Common myeloid progenitor, CD34-positive (primary cell): ENCODE measurements at places on chromosomes 3 and 15.

GRCh38 chr15:70111203-70112073 is 13.7 kb upstream of the TLE3 start:
- no peaks in the 10 kb centered on the region for H3K27me3 ChIP-seq
- H3K4me3 ChIP-seq: no peak overlapping the region
- no peaks in the 10 kb centered on the region for H3K36me3 ChIP-seq
- peak; percentile 72 for DNase-seq
- H3K27ac ChIP-seq: no peak overlapping the region

DNA sequence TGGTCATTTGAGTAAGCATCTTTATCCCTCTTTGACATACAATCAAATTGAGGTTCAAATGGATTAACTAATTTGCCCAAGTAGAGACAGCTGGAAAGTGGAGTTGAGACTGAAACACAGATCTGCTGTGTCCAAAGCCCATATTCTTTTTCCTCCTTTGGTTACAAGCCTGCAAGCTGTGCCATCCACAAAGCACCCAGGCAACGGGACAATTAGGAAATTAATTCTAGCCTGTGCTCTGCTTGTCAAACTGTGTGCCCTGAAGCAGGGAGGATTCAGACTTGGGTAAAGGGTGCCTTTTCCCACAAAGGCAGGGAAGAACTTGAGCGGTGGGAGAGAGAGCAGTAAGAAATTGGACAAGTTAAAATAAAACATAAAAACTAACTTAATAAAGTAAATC is 127.9 kb downstream of the DTWD1 start:
- H3K27me3 ChIP-seq: no peaks in the 10 kb centered on the region
- DNase-seq: no peak
- no peaks in the 10 kb centered on the region for H3K36me3 ChIP-seq

GRCh38 chr3:44318891-44319311 is 19.7 kb upstream of the TCAIM start:
- H3K27ac ChIP-seq: no peak overlapping the region
- no peaks in the 10 kb centered on the region for H3K27me3 ChIP-seq
- peaks cover 4% of the 10 kb centered on the region for H3K4me1 ChIP-seq

- no peak overlapping the region for H3K27ac ChIP-seq
- H3K27me3 ChIP-seq: no peaks in the 10 kb centered on the region
- no peaks in the 10 kb centered on the region for H3K4me1 ChIP-seq
- H3K36me3 ChIP-seq: no peaks in the 10 kb centered on the region
- no peak for DNase-seq
Measured at GRCh38 chr3:82044930-82045705, 283.7 kb upstream of the GBE1 start.

DNA sequence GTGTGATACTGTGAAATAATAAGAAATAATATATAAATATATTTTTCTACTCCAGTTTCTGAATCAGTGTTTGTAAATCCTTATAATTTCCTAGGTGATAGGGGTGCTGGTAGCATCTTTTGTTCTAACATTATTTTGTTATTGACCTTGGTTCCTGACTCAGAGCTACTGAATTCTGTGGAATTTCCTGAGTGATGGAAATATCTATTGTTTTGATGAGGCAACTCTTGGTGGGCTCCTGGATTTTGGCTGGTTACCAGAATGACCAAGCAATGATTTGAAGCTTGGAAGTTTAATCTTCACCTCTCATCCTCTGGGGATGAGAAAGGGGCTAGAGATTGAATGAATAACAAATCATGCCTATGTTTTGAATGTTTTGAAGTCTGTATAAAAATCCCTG is 377.3 kb downstream of the LPP start:
- H3K4me3 ChIP-seq: no peak overlapping the region
- no peaks in the 10 kb centered on the region for H3K4me1 ChIP-seq
- no peaks in the 10 kb centered on the region for H3K36me3 ChIP-seq
- H3K27me3 ChIP-seq: no peaks in the 10 kb centered on the region
- no peak for DNase-seq

DNA sequence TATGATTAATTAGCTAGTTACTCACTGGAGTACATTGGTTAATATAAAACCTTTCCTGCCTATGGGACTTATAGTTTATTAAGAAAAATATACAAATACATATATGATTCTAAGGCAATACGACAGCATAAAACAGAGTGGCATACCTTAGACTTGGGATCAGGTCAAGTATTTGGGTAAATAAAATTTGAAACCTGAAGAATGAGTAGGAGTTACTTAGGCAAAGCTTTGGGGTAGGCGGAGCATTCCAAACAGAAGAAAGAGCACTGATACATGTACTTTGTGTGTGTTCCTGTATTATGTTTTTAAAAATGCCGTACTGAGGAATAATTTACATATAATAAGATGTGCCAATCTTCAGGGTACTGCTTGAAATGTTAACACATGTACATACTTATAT is 15.1 kb downstream of the ZPLD1 start:
- no peak for DNase-seq
- no peaks in the 10 kb centered on the region for H3K4me1 ChIP-seq
- H3K36me3 ChIP-seq: no peaks in the 10 kb centered on the region
- H3K27me3 ChIP-seq: no peaks in the 10 kb centered on the region

DNA sequence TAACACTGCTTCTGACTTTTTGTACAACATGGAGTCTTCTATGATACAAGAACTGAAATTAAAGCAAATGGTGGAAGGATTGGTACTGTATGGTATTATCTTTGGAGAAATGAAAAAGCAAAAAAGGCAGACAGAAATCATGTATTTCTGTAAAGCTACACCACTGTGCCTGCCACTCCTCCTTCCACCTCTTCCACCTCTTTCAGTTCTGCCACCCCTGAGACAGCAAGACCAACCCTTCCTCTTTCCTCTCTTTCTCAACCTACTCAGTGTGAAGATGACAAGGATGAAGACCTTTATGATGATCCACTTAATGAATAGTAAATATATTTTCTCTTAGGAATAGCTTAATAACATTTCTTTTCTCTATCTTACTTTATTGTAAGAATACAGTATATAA is 57.0 kb downstream of the CD200 start:
- DNase-seq: no peak
- H3K36me3 ChIP-seq: no peaks in the 10 kb centered on the region
- no peak overlapping the region for H3K4me3 ChIP-seq

GRCh38 chr15:38647683-38648082 is 83.1 kb upstream of the RASGRP1 start:
- no peak overlapping the region for H3K27ac ChIP-seq
- DNase-seq: no peak
- H3K27me3 ChIP-seq: no peaks in the 10 kb centered on the region
- H3K4me1 ChIP-seq: peaks cover 25% of the 10 kb centered on the region
- no peak overlapping the region for H3K4me3 ChIP-seq
- no peaks in the 10 kb centered on the region for H3K36me3 ChIP-seq

DNA sequence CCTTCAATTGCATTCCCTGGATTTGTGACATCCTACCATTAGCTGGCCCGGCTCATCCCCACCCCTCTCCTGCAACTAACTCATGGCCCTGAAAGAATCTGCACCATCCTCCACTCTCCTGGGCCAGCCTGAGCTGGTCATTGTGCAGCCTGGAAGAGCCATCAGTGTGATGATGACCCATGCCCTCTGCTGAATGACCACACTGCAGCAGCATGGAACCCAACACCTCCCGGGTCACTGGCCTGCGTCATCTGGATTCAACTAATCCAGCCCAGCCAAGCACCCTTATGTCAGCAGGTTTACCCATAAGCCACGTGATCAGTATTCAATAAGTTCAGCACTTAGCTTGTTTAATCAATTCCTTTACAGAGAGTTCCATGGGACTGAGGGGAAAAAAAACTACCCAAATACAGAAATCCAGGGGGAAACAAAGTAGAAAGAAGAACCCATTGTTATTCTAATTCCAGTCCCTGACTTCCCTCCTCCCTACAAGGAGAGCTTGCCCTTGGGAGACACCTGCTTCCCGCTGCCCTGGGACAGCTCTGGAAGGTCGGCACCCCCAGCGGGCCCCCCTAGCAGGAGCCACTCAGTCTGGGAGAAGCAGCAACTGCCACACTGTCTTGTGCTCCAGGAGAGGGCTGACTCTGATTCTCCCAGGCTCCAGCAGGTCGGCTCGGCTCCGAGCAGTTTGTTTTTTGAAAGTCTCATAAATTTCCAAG is 309.1 kb upstream of the TLE3 start:
- no peaks in the 10 kb centered on the region for H3K27me3 ChIP-seq
- H3K4me3 ChIP-seq: no peak overlapping the region
- H3K4me1 ChIP-seq: no peaks in the 10 kb centered on the region
- no peak for DNase-seq
- H3K27ac ChIP-seq: no peak overlapping the region

GRCh38 chr3:126986001-126986400 is 3.1 kb downstream of the PLXNA1 start:
- no peak overlapping the region for H3K27ac ChIP-seq
- H3K4me3 ChIP-seq: no peak overlapping the region
- H3K36me3 ChIP-seq: no peaks in the 10 kb centered on the region
- H3K27me3 ChIP-seq: peaks cover 50% of the 10 kb centered on the region
- DNase-seq: no peak
- H3K4me1 ChIP-seq: no peaks in the 10 kb centered on the region

- H3K27me3 ChIP-seq: no peaks in the 10 kb centered on the region
- H3K4me3 ChIP-seq: no peak overlapping the region
- DNase-seq: no peak
- no peaks in the 10 kb centered on the region for H3K4me1 ChIP-seq
- no peaks in the 10 kb centered on the region for H3K36me3 ChIP-seq
Measured at GRCh38 chr3:157844216-157844615, 262.0 kb downstream of the SHOX2 start.

- H3K36me3 ChIP-seq: no peaks in the 10 kb centered on the region
- H3K27ac ChIP-seq: no peak overlapping the region
- H3K4me3 ChIP-seq: no peak overlapping the region
- H3K4me1 ChIP-seq: no peaks in the 10 kb centered on the region
- H3K27me3 ChIP-seq: no peaks in the 10 kb centered on the region
Measured at GRCh38 chr15:35141743-35142471, 56.8 kb upstream of the NANOGP8 start.

DNA sequence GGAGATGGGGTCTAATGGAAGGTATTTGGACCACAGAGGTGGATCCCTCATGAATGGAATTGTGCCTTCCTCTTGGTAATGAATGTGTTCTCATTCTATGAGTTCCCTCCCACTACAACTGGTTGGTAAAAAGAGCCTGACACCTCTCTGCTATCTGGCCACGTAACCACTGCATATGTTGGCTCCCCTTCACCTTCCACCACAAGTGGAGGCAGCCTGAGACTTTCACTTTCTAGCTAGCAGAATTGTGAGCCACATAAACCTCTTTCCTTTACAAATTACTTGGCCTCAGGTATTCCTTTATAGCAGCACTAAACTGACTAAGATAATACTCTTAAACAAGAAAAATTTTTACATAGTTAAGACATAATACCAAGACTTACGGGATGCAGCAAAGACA is 155.3 kb downstream of the NR1I2 start:
- H3K27ac ChIP-seq: no peak overlapping the region
- no peaks in the 10 kb centered on the region for H3K27me3 ChIP-seq
- DNase-seq: peak; percentile 38
- no peaks in the 10 kb centered on the region for H3K36me3 ChIP-seq

- no peaks in the 10 kb centered on the region for H3K27me3 ChIP-seq
- peaks cover 5% of the 10 kb centered on the region for H3K36me3 ChIP-seq
- no peak overlapping the region for H3K4me3 ChIP-seq
- H3K4me1 ChIP-seq: peaks cover 12% of the 10 kb centered on the region
- H3K27ac ChIP-seq: no peak overlapping the region
Measured at GRCh38 chr3:58419780-58420507, 13.7 kb downstream of the PDHB start.

DNA sequence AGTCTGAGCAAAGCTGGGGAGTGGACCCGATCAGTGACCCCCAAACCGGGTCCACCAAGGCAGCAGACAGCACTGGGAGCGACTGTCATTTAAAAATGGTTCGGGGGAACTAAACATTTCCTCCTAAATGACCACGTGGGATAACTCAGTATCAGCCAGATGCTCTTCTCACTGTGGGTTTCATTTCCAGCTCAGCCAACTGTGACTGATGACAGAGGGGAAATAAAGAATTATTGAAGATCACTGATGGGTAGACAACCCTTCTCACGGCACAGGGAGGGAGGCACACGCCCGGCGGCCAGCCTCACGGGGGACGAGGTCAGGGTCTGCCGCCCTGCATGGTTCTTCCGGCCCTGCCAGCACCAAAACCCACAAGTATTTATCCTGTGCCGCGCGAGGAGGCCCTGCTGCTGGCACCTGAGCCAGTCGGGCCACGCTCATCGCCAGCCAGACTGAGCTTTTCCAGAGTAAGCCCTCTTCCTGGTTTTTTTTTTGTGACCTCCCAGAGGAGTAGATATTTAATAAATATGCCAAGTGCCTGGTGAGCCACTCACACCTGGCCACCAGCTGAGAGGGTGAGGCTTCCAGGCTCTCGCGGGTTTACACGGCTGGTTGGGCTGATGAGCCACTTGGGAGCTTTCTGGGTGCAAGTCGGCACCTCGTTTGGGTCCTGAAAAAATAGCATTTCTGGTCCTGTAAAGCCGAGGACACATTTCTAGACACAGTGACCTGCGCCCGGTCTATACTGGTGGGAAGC is 6.2 kb downstream of the MELTF start:
- no peak overlapping the region for H3K4me3 ChIP-seq
- H3K4me1 ChIP-seq: peaks cover 20% of the 10 kb centered on the region
- H3K36me3 ChIP-seq: peaks cover 6% of the 10 kb centered on the region

- H3K4me1 ChIP-seq: peaks cover 10% of the 10 kb centered on the region
- H3K27me3 ChIP-seq: no peaks in the 10 kb centered on the region
- H3K36me3 ChIP-seq: no peaks in the 10 kb centered on the region
- H3K27ac ChIP-seq: no peak overlapping the region
- DNase-seq: peak; percentile 18
- no peak overlapping the region for H3K4me3 ChIP-seq
Measured at GRCh38 chr15:81749716-81750375, 296.0 kb downstream of the MEX3B start.

DNA sequence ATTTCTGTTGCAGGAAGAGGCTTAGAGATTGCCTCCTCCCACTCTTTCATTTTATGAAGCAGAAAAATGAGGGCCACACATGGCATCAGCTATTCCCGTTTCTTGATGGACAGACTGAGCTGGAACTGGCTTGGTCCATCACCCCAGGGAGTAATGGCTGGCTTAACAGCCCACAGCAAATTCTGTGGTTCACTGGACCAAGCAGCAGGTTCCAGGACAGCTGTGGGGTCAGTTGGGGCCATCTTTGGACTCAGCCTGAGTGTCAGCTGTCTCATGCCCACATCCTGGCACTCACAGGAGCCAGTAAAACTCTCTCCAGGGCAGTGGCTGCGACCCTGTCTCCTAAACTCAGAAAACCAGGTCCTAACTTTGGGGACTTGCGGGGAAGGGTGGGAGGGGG is 36.5 kb downstream of the ZDHHC19 start:
- H3K4me1 ChIP-seq: peaks cover 5% of the 10 kb centered on the region
- H3K27ac ChIP-seq: no peak overlapping the region
- no peaks in the 10 kb centered on the region for H3K27me3 ChIP-seq
- H3K4me3 ChIP-seq: no peak overlapping the region

DNA sequence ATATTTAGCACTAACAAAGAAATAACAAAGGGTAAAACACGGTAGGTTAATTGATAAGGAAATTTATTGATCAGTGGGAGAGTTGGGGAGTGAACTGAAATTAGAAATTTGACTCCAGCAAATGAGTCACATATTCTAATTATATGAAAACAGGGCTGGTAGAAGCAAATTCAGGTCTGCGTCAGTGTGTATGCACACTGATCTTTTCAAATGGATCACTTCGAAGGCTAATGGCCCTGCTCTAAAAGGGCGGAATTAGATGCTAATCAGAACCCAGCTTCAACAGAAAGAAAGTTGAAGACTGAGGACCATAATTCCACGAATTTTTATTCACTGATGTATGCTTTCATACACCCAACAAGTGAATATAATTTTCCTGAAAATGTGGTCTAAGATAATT is 762.4 kb upstream of the DPPA4 start:
- H3K27me3 ChIP-seq: no peaks in the 10 kb centered on the region
- no peaks in the 10 kb centered on the region for H3K36me3 ChIP-seq
- H3K4me3 ChIP-seq: no peak overlapping the region
- no peak overlapping the region for H3K27ac ChIP-seq
